ENCODE measurements at places on chromosomes 2 and 18.
A peak's percentile ranks its signal among the peaks of the same experiment; 100 is the strongest.

DNA sequence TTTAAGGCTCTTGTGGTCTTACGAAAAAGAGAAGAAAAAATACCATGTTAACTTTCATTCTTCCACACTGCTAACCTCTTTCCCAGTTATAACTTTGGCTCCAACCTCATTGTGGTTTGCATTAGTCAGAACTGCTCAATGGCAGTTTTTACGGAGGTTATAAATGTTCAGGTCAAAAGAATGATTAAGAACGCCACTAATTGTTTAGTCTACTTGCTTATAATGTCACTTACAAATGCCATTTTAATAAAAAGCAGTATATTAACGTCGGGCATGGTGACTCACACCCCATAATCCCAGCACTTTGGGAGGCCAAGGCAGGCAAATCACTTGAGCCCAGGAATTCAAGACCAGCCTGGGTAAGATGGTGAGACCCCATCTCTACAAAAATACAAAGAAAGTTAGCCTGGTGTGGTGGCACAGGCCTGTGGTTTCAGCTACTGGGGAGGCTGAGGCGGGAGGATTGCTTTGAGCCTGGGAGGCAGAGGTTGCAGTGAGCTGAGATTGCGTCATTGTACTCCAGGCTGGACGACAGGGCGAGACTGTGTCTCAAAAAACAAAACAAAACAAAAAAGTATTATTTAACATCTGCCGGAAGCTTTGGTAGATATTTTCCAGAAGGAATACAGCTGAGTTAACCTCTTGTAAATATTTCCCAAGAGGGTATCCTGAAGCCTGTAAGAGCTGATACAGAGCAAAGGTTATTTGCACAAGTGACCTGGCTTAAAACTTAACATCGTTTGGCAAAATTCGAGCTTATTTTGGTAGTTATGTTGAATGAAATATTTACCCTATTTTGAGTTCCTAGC lies 5.1 kb downstream of the AGPS start:
- DNase-seq, result peak; percentile 62

GRCh38 chr2:49936965-49937364 lies 782.6 kb upstream of the FSHR start:
- no peak for DNase-seq

GRCh38 chr2:98769784-98770183 lies 38.9 kb upstream of the MGAT4A start:
- no peak for DNase-seq

- peak; percentile 84 for DNase-seq
Observed at GRCh38 chr2:101442042-101442666, 32.8 kb downstream of the RFX8 start.

GRCh38 chr2:108215794-108216211 lies 24.0 kb upstream of the SULT1C3 start:
- DNase-seq, result peak; percentile 61

GRCh38 chr2:77602771-77603170 lies 80.6 kb upstream of the LRRTM4 start:
- DNase-seq, result no peak

DNA sequence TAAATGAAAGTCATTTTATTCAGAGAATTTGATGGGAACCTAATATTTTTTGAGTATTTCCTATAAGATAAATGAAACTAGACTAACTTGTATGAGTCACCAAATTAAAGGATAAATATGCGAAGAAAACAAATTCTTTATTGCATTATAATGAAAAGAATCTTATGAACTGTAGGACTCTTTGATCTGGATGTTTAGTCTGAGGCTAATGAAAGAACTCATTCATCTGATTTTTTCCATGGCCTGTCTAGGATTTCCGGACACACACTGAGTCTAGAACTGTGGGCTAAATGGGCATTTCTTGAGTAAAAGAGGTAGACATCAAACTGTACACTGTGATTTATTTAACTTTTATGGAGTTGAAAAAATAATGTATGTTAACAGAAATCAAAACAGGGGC lies 43.0 kb downstream of the ZNF519 start:
- DNase-seq, result no peak

DNA sequence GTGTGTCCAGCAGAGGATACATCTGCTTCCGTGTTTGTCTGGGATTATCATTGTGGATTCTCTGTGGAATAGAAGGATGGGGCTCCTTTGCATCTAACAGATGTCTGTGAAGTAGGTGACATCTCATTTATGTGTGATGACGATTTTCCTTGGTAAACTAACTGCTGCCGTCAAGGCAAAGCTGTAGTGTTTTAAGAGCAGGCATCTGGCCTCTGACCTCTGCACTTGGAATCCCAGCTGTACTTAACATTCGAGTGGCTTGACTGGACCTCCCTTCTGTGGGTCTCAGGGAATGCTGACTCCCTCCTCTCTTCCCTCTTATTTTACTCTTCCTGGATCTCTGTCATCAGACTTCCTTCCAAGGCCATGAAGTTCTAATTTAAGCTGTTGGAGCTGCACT lies 56.4 kb downstream of the DCDC2C start:
- no peak for DNase-seq

Measured in NB4 (cell line).